ENCODE measurements at places on chromosomes 2 and 18.

- DNase-seq: no peak
Measured at GRCh38 chr2:43265421-43265820, 39.0 kb upstream of the ZFP36L2 start.

DNA sequence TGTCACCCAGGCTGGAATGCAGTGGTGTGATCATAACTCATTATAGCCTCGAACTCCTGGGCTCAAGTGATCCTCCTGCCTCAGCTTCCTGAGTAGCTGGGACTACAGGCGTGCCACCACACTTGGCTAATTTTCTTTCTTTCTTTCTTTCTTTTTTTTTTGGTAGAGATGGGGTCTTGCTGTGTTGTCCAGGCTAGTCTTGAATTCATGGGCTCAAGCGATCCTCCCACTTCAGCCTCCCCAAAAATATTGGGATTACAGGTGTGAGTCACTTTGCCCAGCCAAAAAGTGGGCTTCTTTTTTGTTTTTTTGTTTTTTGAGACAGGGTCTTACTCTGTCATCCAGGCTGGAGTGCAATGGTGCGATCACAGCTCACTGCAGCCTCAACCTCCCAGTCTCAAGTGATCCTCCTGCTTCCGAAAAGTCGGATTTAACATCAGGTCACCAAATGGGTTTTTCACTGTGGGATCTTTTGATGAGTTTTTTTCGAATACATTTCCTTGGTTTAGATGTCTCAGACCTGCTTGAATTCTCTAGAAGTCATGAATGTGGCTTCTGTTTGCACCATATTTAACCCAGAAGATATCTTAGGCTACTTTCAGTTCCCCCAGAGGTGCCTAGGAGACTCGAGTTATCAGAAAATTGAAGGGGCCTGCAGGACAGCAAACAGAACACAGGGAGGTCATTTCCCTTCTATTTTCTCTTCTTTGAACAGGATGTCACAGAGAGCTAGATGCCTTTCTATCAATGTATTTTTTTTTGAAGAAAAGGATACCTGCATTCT, 8.9 kb downstream of the RAB31 start:
- DNase-seq: no peak

DNA sequence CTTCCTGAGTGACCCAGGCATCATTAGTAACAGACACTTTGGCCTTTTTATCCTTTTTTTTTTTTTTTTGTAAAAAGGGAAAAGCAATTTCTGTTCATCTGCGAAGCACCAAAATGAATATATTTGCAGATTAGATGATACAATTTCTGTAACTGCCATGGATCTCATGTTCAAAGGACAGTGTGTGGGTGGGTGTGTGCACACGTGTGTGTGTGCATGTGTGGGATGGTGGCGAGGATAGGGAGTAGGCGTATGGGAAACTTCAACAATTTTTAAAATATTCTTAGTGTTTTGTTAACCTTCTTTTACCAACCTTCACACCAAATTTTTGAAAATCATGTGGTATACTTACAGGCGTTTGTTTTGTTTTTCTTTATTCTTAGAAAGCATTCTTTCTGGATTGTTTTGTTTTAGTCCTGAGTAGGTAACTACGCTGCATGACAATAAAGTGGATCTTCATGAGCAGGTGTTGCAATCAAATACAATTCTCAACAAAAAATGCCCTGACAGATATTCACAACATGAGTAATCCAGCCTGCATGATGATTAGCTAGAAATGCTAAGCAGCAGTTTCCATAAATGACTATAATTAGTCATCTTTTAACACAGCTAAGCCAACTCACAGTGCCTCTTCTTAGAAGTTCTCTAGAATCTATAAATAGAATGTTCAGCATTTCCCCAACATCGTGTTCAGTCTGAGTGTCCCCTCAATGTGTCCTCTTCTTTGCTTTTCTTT, 53.5 kb upstream of the RMDN2 start:
- peak; percentile 13 for DNase-seq

GRCh38 chr18:62288665-62289008, 36.5 kb upstream of the TNFRSF11A start:
- no peak for DNase-seq

GRCh38 chr2:178536037-178536436, 55.8 kb downstream of the PLEKHA3 start:
- no peak for DNase-seq

- no peak for DNase-seq
Measured at GRCh38 chr2:12001621-12002020, 255.2 kb downstream of the LPIN1 start.

GRCh38 chr2:172307800-172308199, 119.6 kb upstream of the ITGA6 start:
- no peak for DNase-seq

DNA sequence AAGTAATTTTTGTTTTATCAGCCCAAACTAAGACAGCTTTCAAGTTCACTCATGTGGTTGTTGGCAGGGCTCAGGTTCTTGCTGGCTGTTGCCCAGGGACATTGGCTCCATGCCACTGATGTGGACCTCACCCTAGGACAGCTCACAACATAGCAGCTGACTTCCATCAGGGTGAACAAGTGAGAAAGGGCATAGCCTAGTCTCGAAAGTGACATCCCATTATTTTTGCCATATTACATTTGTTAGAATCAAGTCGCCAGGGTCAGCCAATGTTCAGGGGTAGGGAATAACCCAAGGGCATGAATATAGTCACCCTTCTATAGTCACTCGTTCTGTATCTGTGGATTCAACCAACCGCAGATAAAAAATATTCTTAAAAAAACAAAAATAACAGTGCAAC, 10.7 kb upstream of the CWC22 start:
- no peak for DNase-seq

- peak; percentile 52 for DNase-seq
Measured at GRCh38 chr2:84874381-84875212, 6.3 kb downstream of the TRABD2A start.

DNA sequence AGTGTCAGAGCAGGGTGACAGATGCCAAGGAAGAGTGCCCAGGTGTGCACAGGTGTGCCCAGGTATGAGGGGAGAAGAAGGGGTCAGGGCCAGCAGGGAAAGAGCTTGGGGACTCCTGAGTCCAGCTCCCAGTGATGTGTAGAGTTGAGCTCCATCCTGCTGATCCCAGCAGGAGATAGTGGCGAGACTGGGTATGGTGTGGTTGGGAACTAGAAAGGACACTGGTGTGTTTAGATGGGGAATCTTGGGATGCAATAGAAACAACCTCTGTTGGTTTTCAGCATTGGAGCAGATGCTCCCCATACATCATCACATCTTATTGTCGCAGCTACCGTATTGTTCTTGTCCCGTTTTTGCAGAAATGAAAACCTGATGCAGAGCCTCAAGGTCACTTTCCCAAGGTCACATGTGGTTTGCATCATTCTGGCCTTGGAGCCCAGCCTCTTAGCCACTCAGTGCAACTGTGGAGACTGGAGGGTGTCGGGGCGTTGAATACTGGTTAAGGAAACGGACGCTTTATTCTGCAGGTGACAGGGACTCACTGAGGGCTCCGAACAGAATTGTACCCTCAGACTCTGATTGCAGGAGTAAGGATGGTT, 166.7 kb downstream of the AGAP1 start:
- no peak for DNase-seq

GRCh38 chr18:47983946-47984345, 53.5 kb upstream of the SMAD2 start:
- no peak for DNase-seq

- DNase-seq: no peak
Measured at GRCh38 chr2:153163055-153163454, 315.5 kb downstream of the RPRM start.

GRCh38 chr2:148994341-148994740, 44.2 kb upstream of the LYPD6B start:
- DNase-seq: no peak

Data from T-helper 2 cell treated with Interferon-gamma antibody and Interleukin-4, amounts not matched to agents 5 μg/mL and 100 μg/mL, for 36 hours (primary cell).